ENCODE measurements at places on chromosomes 2 and 18.

DNA sequence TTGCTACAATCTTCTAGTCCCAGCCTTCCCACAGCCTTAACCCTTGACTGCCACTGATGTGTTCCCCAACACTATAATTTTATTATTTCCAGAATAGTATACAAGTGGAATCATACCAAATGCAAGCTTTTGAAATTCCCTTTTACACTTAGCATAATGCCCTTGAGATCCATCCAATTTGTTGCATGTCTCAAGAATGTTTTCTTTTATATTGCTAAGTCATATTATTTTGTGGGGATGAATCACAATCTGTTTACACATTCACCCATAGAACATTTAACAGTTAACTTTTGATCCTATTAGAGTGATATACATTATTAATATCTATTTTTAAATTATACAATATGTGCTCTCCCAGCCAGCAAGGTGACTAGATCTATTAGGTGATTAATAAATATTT lies 74.3 kb upstream of the KYNU start:
- no peak for DNase-seq

DNA sequence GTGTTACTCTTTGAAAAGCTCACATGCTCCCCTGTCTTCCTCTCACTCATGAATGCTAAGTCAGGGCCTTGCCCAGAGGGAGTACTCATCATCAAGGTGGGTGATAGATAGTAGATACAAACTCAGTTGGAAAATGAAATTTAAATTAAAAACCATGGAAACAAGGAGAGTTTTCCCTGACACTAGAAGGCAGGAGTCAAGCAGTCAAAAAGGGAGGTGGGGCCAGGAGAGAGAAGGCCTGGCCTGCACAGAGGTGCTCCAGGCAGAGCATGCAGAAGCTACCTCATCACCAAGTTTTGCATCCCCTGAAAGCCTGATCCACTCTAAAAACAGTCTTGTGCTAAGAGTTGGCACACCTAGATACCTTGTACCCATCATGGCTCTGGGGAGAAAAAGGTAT lies 143.7 kb downstream of the MYO5B start:
- DNase-seq, result no peak

- DNase-seq, result no peak
These were observed 151.7 kb upstream of the POU3F3 start for GRCh38 chr2:104702031-104702850.

DNA sequence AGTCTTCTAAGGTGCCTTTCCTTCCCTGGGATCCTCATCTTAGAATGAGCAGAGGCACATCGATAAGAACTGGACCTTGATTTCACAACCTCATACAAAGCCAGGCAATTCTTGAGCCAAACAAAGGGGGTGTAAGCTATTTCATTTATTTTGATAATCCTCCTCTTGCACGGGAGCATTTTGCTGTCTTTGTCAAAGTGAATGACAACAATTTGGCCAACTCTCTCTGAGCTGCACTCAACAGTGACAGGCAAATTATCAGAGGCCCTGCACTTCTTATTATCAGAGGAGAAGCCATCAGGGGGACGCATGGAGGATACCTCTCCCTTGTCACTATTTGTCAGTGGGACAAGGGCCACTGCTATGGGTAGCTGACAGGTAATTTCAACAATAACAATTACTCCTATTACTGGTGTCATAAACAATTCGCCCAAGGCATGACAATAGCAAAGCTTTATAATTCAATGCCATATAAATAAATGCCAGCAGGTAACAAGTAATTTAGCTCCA lies 260.4 kb downstream of the MEIS1 start:
- no peak for DNase-seq

GRCh38 chr18:4207383-4207985 lies 247.6 kb downstream of the DLGAP1 start:
- DNase-seq, result no peak

GRCh38 chr2:79359419-79359818 lies 153.4 kb upstream of the CTNNA2 start:
- DNase-seq, result no peak

- DNase-seq, result no peak
These were observed 92.5 kb upstream of the SLC35G4 start for GRCh38 chr18:11516751-11517503.

DNA sequence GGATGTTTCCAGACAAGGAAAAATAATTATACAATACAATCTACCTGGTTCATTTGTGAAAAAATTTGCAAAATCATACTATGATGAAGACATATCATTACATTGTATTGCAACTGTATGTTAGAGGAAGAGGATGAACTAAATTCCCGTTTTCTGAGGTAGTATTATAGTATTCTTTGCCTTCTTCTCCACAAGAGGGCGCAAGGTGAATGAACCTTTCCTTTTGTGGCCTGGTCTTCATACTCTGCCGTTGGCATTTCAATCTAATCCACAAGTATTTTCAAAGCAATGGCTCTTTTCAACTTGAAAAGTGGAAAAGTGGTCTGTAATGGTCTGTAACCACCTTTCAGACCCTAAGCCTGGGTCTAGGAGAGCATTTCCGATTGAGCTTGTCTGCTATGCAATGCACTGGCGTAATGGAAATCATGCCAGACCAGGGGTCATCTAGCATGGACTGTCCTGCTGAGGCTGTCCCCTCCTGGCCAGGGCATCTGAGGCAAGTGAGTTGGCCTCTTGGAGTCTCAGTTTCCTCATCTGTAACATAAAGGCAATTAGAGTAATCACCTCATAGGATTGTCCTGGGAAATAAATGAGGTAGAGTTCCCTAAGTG lies 30.8 kb upstream of the ZNF396 start:
- DNase-seq, result peak; percentile 96

- no peak for DNase-seq
These were observed 258.0 kb upstream of the REV1 start for GRCh38 chr2:99747842-99748241.

DNA sequence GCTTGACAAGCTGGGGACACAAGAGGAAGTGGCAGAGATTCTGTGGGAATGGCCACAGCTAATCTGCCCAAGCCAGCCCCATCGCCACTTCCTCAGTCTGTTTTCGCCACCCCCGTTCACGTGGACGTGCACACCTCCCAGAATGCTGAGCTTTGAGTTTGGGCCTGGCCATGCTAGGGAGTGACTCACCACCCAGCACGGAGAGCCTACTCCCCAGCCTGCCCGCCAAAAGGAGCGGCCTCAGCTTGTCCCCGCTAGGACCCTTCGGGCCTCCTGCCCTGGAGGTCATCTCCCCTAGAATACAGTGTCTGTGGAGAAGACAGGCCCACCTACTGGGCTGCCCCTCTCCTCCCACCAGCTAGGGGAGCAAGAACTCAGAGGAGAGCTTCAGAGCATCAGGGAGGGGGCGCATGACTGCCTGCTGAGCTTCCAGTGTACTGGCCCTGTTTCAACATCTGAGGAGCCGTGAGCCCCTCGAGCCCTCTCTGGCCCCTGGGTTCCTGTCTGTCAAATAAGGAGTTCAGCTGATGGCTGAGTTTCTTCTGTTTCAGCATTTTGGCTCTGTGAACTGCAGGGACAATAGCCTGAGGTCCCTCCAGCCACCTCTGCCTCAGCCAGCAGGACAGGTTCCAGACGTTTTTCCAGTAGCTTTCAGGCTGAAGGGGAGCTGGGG lies 5.1 kb downstream of the SLC35F6 start:
- DNase-seq, result peak; percentile 97

GRCh38 chr2:171735991-171736710 lies 48.9 kb downstream of the DYNC1I2 start:
- DNase-seq, result no peak

GRCh38 chr2:20520128-20520527 lies 73.3 kb downstream of the RHOB start:
- no peak for DNase-seq

- DNase-seq, result no peak
These were observed 73.9 kb downstream of the SLC39A10 start for GRCh38 chr2:195730912-195731311.

- no peak for DNase-seq
These were observed 344.0 kb upstream of the VWC2L start for GRCh38 chr2:214066862-214067261.

GRCh38 chr18:63079114-63079513 lies 240.5 kb downstream of the BCL2 start:
- DNase-seq, result peak; percentile 56

DNA sequence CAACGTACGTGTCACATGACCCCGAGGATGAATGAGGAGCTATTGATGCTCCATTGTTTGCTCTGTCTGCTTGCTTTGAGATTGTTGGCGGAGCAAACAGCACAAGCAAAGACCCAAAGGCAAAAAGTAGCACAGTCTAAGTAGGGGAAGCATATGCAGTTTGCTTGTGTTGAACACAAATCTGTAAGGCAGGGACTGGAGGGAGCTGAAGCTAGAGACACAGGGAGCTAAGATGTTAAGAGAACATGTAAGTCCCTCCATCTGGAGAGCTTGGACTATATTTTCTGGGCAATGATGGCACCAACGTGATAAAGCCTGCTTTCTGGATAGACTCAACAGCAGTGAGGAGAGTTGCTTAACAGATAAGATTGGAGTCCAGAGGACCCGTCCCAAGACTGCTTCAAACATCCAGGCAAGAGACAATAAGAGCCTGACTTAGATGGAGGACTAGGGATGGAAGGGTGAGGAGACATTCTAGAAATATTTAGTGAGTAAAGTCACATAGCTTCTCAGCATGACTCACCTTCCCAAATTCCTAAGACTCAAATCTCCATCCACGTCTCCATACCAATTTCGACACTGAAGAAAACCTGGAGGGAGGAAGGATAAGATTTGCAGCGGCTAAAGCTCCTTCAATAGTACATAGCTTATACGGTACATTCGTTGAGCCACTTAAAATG lies 88.1 kb upstream of the KLF7 start:
- DNase-seq, result peak; percentile 15

- DNase-seq, result no peak
These were observed 13.6 kb upstream of the RHOB start for GRCh38 chr2:20433249-20433648.

DNA sequence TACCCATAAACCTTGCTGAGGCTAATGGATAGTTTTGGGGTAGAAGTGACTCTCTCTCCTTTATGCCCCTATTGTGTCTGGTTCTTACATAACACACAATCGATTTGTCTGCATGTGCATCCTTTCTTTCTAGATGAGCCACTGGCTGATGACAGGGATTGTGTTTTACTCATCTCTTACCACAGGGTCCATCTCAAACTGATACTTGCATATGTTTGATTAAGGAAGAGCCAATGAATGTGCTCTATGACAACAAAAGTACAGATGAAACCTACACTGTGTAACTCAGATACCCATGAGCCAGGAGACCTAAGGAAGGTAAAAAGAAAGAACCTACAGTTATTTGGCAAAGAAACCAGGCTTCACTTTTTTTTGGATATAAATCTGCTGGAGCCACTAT lies 13.2 kb upstream of the BZW1 start:
- DNase-seq, result no peak

DNA sequence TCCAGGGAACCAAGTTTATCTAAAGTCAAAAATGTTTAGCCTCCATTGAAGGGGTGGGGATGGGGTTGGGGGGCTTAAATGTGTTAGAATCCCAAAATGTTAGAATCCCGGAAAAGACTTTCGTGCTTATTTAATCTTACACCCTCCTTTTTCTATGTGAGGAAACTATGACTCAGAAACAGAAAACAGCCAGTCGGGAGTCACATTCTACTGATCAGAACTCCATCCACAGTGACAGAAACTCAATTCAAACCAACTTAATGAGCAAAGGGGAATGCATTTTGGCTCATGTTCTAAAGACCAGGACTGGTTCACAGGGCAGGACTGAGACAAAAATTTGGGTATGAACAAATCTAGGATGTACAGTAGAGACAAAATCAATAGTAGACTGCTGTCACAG lies 31.9 kb upstream of the AFTPH start:
- DNase-seq, result no peak

DNA sequence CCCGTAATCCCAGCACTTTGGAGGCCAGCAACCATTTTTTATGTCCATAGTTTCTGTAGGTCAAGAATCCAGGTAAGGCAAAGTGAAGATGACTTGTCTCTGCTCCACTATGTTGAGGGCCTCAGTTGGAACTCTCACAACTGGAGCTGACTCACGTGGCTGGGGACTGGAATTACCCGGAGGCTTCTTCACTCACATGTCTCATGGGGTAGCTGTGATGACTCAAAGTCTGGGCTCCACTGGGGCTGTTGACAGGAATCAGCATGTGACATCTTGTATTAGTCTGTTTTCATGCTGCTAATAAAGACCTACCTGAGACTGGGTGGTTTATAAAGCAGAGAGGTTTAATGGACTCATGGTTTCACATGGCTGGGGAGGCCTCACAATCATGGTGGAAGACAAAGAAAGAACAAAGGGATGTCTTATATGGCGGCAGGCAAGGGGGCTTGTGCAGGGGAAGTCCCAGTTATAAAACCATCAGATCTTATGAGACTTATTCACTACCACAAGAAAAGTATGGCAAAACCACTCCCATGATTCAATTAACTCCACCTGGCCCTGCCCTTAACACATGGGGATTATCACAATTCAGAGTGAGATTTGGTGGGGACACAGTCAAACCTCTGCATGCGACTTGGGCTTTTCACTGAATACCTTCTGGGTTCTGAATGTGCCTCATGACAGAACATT lies 7.8 kb upstream of the PPP1R1C start:
- DNase-seq, result no peak

DNA sequence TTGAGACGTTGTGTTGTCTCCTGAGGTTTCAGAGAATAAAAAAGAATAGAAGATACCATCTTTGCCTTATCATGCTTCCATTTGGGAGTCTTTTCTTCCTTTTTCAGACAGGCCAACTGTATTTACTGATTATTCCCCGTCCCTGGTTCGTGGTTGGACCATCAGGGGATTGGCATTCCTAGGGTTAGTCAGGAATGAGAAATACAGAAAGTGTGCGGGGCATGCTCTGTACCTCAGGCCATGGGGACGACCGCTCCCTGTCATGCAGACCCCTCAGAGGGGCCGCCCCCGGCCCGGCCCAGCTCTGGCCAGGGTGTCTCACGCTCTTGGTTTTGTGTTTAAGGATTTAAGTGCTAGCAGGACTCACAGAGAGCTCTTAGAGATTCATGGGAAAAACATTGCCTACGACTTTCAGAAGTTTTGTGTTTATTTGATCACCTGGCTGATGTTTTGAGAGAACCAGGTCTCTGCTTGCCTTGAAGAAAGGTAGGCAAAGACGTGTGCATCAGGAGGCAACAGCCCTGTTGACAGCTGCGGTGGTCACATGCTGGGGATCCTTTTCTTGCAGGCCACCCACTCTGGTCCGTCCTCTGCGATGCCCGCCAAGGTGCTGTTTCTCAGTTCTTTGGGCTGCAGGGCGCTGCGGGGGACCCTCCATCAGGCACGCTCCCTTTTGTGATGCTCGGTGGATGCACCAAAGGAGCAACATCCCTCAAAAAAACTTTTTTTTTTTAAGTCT lies 317.8 kb downstream of the AGAP1 start:
- DNase-seq, result no peak

- DNase-seq, result no peak
These were observed 47.9 kb upstream of the ITGAV start for GRCh38 chr2:186542002-186542401.

- DNase-seq, result no peak
These were observed 148.1 kb downstream of the MBP start for GRCh38 chr18:76984193-76985155.

DNA sequence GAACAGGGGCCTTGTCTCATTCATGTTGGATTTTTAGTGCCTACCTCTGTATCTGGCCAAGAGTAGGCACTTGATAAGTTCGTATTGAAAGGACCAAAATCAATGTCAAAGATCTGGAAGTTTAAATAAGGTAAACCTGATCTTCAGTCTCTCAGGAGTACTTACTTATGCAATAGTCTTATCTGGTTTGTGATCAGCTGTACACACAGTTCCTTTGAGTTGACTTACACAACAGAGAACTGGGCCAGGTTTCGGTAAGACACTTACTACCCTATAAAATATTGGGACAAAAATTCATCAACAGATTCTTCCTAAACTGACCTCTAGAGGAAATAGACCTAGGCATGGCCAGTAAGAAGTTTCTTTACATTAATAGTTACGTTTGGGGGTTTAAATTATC lies 113.6 kb upstream of the NXPH2 start:
- DNase-seq, result peak; percentile 1

All from hematopoietic multipotent progenitor cell treated with erythropoietin and hydrocortisone succinate and interleukin-3 and kit ligand, for 6 days (in vitro differentiated cells).